Body of pancreas (tissue), 4 donors: ENCODE measurements at places on chromosomes 4 and X. TPM values are rescaled to one million over a fixed set of nuclear protein-coding genes. Genes with fewer than 3 reads are reported as not detected.

GRCh38 chr4:146346276-146346675, 131.9 kb downstream of the REELD1 start:
- H3K4me1 ChIP-seq: no peaks in the 10 kb centered on the region
- H3K4me3 ChIP-seq: no peak overlapping the region
- DNase-seq: no peak
- no peaks in the 10 kb centered on the region for H3K27me3 ChIP-seq

DNA sequence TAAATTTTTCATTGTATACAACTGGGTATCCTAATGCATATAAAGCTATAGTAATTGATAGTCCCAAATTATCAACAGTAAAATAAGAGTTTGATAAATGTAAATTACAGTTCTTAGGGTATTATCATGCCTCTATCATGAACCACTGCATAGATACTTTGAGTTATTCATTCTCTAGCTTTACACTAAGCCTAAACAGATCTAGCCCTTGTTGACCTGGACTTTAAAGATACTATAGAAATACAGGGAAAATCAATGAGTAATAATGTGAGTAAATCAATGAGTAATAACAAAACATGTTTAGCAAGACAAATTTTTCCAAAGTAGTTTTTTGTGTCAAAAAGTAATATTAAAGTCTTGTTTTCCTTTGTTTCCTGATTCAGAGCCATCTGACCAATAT, 228.4 kb downstream of the SCFD2 start:
- no peaks in the 10 kb centered on the region for H3K4me1 ChIP-seq
- DNase-seq: no peak
- no peak overlapping the region for H3K27ac ChIP-seq
- no peaks in the 10 kb centered on the region for H3K27me3 ChIP-seq

DNA sequence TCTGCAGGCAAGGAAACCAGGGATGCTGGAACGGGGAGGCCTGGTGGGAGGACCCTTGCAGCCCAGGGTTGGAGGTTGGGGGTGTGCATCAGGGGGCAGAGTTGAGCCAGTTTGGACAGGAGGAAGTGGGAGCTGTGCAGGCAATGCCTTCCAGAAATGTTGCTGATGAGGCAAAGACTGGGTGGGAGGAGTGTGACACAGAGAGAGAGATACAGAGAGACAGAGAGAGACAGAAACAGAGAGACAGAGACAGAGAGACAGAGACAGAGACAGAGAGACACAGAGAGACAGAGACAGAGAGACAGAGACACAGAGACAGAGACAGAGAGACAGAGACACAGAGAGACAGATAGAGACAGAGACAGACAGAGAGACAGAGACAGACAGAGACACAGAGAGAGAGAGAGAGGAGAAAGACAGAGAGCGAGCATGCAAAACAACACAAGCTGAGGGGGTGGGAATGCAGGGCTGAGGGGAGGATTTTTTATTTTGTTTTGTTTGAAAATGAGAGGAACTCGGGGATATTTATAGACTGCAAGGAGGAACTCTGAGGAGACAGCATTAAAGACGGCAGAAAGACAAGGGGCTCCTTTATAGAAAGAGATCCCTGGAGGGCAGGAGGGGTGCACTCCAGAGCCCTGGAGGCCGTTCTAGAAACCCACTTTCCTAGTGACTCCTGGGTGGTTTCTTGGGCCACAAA, 1.9 kb upstream of the HAUS3 start:
- peak; percentile 30 for DNase-seq
- H3K27me3 ChIP-seq: no peaks in the 10 kb centered on the region
- no peak overlapping the region for H3K4me3 ChIP-seq
- H3K4me1 ChIP-seq: peaks cover 26% of the 10 kb centered on the region
- H3K27ac ChIP-seq: no peak overlapping the region

DNA sequence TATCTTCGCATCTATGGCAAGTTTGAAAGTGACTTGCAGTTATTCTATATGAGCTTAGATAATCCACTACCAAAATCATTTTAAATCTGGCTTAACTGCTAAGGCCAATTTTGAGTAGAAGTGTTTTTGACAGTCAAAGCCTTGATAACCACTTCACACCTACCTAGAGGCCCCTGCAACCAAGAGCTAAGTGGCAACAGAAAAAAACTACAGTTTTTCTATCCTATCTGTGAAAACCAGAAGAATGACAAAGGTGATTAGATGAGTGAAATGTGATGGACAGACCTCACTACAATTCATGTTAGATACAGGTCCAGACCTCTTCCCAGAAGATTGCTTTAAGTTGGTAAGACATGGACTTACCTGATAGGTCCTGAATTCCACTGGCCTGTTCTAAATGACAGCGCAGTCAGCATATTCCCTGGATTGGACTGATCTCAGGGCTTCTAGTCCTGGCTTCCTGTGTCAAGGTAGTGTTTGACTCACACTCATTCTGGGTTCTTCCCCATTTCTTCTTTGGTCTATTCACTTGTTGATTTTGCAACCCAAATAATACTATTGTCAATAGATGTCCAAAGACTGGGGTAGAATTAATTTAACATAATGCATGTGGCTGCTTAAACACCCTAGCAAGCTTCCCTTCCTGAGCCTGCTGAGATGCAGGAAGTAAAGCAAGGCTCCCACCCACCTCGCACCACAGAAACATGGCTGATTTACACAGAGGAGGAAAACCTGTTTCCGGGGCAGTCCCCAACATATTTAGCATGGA, 65.1 kb downstream of the PPP3CA start:
- no peak overlapping the region for H3K27ac ChIP-seq
- peaks cover 36% of the 10 kb centered on the region for H3K4me1 ChIP-seq
- no peak for DNase-seq
- no peak overlapping the region for H3K4me3 ChIP-seq

- no peak overlapping the region for H3K4me3 ChIP-seq
- DNase-seq: no peak
- no peaks in the 10 kb centered on the region for H3K27me3 ChIP-seq
- H3K27ac ChIP-seq: no peak overlapping the region
- H3K36me3 ChIP-seq: no peaks in the 10 kb centered on the region
Observed at GRCh38 chrX:24607616-24608015, 39.5 kb downstream of the PCYT1B start.

- no peaks in the 10 kb centered on the region for H3K36me3 ChIP-seq
- H3K27me3 ChIP-seq: no peaks in the 10 kb centered on the region
- H3K27ac ChIP-seq: no peak overlapping the region
- no peaks in the 10 kb centered on the region for H3K4me1 ChIP-seq
- no peak for DNase-seq
- no peak overlapping the region for H3K4me3 ChIP-seq
Observed at GRCh38 chr4:146329050-146329716, 114.8 kb downstream of the REELD1 start.

Gene HPGDS
- 1.8 TPM for total RNA-seq

Gene SCML2
- 2.3 TPM for total RNA-seq

Gene PPARGC1A
- 8.0 TPM for total RNA-seq

Gene KLB
- total RNA-seq: 2.1 TPM

Gene RRAGB
- total RNA-seq: 11.9 TPM

Gene GRIA2
- 1.6 TPM for total RNA-seq
